OCI-M1 (cell line): ENCODE measurements at places on chromosomes 3 and 15.

DNA sequence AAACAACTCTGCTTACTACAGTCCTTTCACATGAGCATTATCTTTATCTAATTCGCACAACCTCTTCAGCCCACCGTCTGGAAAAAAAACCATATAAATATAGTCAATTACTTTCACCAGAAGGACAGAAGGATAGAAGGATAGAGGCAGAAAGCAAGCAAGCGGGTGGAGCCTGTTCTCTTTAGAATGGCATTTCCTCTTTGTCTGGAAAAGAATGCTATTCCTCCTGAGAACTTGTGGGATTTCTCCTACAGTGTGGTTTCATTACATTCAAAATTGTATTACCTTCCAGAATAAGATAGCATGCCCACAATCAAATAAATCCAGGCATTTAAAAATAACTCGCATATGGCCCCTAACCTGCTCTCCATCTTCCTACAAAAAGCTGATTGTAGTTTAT, 23.1 kb downstream of the SLC30A4 start:
- DNase-seq = no peak

- DNase-seq = no peak
These were observed 23.9 kb downstream of the ALDH1L1 start for GRCh38 chr3:126156468-126156867.

GRCh38 chr3:10466186-10466585, 39.2 kb downstream of the ATP2B2 start:
- DNase-seq = no peak

- no peak for DNase-seq
These were observed 15.7 kb downstream of the KLF13 start for GRCh38 chr15:31342381-31342780.

- no peak for DNase-seq
These were observed 435.3 kb downstream of the RBMS3 start for GRCh38 chr3:29716213-29716612.

DNA sequence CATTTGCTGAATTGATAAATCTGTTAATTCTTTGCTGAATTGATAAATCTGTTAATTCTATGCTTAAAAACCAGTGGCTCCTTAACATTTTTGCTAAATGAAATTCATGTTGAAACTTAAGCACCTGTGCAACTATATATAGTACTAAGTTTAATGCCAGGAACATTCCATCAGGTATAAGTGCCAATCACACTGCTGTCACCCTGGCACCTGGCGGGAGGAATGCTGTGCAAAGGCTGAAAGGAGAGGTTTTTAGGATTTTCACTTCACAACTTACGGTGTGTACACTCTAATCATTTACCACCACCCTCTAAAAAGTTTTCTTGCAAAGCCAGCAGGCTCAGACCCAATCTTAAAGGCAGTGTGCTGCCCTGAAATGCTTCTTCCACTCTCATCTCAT, 33.5 kb upstream of the MYO5C start:
- no peak for DNase-seq

GRCh38 chr15:25790000-25790660, 73.0 kb downstream of the ATP10A start:
- no peak for DNase-seq

- DNase-seq = no peak
These were observed 348.7 kb upstream of the EPHA3 start for GRCh38 chr3:88758676-88759075.

DNA sequence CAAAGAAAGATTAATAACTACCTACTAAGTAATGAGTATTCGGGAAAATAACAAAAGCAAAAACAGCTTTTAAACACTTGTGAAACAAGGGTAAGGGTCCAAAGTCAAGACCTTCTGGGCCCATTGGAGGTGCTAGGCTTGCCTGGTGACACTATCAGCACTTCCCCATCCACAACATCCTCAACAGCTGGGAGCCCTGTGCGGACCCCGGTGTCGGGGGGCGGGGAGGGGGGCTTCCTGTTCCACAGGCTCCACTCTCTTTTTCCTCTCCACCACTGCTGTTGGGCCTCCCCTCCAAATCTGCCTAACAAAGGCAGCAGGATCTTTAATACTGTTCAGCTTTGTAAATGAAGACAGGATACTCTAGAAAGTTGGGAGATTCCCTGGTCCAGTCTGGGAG, 21.6 kb downstream of the NGRN start:
- DNase-seq = no peak

DNA sequence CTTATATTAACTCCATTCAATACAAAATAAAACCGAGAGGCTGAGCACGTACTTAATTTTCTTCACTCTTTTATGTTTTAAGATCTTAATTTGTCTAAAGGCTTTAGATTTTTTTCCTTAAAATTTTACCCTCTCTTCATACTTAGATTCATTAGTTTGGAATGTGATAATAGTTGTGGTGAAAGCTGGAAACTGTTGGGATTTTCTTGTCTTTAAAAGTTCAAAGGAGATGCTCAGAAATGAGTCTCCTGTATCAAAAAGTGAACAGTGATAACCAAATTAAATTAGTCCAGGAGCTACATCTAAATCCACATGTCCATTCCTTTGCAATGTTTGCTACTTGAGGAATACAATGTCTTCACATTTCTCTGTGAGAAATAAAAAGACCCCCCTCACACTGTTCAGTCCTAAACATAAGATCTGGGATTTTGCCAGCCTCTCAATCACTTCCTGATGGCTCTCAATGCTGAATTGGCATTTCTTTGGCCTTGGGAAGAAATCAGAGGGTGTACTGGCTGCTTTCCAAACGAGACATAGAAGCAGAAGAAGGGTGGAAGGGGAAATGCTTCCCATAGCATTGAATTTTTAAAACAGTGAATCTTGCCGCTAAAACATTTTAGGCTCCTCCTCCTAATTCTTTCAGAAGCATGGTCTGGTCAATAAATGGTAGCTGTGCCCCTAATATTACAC, 245.0 kb downstream of the SHOX2 start:
- DNase-seq = no peak

DNA sequence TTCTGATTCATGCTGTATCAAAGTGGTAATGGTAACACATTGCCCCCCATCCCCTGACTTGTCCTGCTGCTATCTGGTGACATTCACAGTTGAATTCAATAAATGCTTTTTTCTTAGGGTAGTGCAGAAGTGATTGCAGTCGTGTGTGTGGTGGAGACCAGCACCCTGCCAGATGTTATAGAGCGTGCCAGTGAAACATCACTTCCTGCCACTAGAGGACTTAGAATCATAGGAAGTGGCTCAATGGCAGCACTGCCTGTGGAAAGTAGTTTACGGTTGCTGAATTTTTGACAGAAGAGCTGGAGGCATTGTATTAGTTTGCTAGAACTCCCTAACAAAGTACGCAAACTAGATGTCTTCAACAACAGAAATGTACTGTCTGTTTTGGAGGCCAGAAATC, 37.4 kb upstream of the P2RY12 start:
- DNase-seq = peak; percentile 4
